ENCODE measurements at places on chromosomes 12 and 14.

DNA sequence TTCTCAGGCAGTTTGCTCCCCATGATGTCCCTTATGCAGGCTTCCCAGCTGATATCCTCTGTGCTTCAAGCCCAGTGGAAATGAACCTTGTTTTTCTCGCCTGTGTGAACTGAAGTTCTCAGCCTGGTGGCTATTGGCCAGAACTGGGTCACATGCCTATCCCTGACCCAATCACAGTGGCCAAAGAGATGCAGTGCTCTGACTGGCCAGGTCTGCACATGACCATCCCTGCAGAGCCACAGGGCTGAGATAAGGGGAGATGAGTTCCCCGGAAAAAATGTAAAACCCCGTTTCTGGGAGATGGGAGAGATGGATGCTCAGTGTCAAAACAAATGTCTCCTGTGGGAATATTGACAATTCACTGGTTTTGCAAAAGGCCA, 34.7 kb upstream of the FZD10 start:
- DNase-seq = no peak

- no peak for DNase-seq
Measured at GRCh38 chr14:26414103-26414502, 183.7 kb downstream of the NOVA1 start.

DNA sequence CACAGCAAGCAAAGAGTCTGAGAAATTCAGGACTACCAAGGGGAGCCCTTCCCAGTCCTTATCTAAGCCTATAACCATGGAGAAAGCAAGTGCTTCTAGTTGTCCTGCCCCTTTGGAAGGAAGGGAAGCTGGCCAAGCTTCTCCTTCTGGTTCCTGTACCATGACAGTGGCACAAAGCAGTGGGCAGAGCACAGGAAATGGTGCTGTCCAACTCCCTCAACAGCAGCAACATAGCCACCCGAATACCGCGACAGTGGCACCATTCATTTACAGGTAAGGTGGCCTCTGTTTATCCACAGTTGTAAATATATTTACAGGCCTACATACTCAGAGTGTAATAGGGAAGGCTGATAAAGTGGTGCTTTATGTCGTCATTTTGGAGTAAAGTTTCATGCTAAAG, 176.5 kb downstream of the NAV3 start:
- no peak for DNase-seq

DNA sequence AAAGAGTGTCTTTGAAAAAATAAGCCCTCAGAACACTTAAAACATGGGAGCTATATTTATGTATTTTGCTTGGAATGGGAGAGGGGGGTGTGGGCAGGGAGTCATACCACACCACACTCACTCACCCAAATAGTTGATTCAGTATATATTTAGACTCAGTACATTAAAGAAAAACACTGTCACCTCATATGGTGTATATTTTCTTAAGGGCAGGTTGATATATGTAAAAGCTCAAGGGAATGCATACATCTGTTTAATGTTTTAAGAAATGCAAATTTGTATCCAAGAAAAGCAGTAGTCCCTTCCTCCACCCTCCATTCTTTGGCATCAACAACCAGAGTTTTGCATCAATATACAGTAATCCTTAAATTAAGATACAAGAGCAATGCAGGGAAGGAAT, 1.4 kb downstream of the NFYB start:
- DNase-seq = no peak

DNA sequence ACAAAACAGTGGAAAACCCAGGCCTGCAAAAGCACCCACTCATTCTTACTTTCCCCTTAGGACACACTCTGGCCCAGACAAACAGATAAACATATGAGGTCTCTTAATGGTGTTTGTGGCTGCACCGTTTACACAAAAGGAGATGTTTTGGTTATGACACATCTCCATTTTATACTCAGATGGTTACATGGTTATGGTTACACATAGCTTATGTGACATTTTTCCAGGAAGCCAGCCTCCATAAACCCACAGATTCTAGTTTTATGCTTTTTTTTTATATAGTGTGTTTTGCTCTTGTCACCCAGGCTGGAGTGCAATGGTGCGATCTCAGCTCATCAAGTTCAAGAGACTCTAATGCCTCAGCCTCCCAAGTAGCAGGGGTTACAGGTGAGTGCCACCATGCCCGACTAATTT, 3.5 kb upstream of the KLRD1 start:
- DNase-seq = peak; percentile 22

DNA sequence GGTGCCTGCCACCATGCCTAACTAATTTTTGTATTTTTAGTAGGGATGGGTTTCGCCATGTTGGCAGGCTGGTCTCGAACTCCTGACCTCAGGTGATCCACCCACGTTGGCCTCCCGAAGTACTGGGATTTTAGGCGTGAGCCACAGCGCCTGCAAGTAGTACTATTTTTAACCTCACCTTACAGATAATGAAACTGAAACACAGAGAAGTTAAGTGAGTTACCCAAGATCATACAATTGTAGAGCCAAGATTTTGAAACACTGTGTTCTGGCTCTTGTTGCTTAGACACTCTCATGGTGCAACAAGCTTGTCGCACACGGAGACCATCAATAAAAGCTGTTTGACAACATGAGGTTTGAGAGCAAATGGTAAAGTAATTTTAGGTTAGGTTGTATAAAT, 159.1 kb upstream of the LMNTD1 start:
- no peak for DNase-seq

DNA sequence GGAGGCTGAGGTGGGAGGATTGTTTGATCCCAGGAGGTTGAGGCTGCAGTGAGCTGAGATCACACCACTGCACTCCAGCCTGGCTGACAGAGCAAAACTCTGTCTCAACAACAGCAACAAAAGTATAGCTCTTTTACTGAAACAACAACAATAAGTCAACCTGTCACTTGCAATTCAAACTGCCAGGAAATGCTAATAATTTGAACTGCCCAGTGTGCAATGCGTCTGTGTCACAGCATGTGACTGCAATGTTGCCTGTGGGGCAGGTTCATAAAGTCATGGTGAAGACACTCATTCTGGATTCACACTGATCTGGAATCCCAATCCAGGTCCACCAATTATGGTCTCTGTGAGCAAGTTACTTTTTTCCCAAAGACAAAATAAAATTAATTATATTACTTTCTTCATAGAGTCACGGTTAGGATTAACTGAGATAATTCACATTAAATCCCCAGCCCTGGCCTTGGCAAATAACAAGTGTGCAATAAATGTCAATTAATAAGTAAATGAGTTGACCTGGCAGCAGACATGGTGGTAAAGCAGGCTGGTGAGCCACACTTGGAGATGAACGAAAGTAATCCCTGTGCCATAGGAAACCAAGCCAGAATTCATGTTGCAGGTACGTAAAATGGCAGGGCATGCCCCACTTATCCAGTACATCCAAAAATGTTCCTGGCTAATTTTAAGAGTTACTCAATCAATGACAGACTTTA, 89.1 kb upstream of the CPSF6 start:
- DNase-seq = no peak

- no peak for DNase-seq
Measured at GRCh38 chr12:122166422-122167349, 7.3 kb downstream of the IL31 start.

DNA sequence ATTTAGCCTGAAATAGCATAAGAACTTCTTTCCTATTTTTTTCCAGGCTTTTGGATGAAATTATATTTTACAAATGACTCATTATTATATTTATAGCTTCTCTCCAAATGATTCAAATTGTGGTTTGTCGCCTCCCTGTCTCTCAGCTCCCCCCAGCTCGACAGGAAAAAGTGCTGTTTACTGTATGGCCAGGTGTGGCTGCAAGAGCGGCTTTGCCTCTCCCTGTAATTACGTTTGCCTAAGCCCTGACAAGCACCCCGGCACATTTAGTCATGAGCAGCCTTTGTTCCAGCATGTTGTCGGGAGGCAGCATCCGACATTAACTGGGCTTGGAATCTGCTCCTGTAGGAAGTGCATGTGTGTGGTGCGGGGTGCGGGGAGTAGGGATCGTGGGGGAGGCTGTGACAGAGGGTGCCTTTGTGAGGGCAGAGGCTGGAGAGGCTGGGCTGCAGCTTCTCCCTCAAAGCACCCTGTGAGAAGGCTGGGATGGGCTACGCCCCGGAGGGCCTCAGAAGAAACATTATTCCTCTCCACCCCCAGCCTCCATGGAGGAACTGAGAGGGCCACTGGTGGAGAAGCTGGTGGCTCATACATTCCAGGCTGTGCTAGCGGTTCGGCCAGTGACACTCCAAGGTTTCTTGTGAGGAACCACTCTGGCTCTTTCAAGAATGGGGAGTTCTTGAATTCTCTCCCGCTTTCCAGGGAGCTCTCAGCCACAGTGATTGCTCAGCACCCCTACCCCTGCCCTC, 42.1 kb upstream of the CTDSP2 start:
- DNase-seq = no peak

GRCh38 chr14:73719791-73720190, 5.6 kb upstream of the PNMA1 start:
- DNase-seq = no peak

DNA sequence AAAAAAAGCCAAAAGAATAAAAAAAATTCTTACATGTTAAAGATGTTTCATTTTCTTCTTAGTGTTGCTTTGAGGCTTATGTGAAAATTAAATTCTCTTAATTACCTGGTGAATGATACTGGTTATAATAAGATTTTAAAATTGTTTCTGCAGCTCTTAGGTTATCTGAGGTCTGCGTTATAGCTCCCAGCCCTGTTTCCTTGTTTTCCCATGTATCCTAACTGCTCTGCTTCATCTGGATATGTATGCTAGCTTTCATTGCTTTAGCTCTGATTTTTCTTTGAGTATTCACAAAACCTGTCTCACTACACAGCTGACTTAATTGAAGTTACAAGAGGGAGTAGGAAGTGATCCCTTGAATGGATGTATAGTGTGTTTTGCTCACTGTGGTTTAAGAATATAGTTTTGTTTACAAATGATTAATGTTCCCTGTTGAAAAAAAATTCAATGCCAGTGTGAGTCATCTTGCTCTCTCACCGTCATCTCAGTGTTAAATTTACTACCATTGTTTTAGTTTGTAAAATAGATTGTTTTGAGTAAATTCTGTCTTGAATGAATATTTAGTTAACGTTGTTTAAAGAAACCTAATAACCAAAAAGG, 26.8 kb downstream of the CPSF6 start:
- peak; percentile 40 for DNase-seq

DNA sequence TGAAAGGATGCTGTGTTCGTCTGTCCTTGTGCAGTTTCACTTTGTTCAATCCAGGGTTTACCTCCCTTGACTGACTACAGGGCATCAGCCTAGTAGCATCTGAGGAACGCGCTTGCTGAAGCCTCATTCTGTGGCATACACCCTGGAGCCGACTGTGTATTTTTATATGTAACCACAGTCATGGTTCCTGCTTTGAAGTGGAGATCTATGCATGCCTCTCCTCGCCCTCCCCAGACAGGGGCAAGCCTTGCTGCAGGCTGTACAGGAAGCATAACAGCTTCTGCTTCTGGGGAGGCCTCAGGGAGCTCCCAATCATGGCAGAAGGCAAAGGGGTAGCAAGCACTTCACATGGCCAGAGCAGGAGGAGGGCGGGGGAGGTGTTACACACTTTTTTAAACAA, 262.1 kb downstream of the BCL11B start:
- DNase-seq = no peak

DNA sequence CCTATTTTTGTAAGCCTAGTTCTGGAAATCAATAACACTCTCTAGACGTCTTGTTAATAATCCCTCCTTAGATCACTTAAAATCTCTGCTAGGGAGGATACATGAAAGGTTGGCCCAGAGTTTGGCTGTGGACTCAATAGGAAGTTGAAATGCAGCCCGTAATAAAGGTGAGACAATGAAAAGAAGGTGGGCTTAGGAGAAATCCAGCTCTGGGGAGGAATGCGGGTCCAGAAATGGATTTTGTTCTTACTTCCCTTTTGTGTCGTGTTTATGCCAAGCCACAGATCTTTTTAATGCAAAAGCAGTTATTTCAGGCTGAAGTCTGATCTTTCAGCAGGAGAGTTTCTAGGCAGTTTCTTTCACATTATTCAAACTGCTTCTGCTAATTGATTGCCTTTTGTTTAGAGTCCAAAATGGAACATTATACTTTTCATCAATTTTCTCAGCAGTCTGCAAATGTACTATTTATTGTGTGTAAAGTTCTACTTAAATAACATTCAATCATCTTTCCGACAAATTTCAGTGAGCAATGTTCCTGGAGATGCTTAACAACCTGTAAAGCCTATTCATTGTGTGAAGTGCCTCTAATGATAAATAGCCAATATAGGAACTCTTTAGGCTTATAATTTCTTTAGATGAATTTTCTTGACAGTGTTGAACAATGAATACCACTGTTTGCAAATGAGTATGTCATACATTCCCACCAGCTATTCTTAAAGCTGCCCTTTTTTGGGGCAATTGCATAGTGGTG, 252.9 kb upstream of the KRR1 start:
- no peak for DNase-seq

DNA sequence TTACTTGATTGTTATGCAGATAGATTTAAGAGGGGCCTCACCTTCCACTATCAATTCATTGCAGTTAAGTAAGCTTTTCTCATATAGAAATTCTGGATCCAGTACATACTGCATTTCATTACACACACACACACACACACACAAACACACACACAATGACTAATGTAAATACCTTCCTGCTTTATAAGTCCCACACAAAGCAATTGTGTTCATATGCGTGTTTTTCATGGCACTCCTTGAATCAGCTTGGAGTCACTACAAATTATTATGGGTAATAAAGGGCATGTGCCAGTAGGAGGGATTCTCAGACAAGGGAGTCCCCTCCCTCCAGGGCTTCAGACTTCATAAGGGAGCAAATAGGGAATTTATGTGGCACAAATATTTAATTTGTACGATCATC, 4.5 kb downstream of the MIPOL1 start:
- DNase-seq = no peak

GRCh38 chr14:82759656-82760055, 1226.0 kb upstream of the SEL1L start:
- DNase-seq = no peak

DNA sequence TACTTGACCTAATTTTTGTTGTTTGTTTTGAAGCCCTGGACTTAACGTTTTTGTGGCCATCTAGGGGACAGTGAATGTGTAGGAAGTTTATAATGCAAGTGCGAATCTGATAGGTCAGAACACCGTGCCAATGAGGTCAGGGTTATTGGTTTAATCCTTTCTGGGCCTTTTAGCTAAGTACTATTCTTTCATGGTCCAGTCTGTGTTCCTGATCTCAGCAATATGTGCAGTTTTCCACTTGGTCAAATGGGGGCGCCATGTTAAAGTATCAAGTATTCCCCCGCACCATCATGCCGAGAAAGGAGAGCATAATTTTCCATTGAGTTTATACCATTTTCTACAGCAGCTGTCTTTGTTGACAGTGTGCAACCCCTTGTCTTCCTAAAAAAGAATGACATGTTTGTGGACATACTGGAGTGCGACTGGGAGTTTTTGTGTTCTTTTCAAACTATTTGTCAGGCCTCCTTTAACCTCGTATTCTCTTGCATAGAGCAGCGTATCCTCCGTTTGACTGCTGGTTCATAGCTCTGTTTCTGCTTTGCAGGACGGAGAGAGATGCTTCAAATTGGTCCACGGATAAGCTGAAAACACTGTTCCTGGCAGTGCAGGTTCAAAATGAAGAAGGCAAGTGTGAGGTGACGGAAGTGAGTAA, 1.3 kb downstream of the AHSA1 start:
- no peak for DNase-seq

DNA sequence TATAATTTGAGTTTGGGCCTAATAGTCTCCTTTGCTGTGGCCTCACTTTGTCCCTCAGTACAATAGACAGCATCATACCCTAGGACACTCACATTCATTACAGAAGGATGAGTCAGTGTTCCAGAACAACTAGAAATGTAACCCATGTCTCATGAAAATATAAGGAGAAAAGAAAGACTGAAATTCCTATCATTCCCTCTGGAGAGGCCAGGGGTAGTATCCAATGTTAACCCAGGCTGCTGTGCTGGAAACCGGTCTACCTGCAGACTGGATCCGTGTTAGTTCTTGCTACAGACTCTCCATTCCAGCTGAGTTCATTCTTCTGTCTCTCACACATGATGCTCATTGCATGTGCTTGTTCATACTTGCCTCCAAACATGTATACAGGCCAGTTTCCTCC, 75.8 kb upstream of the HOXC13 start:
- peak; percentile 15 for DNase-seq

Data from HS-5 (cell line).